Activated T-cell treated with anti-CD3 and anti-CD28 coated beads, Interleukin-2, amount 50 U/mL, for 4 hours (primary cell): ENCODE measurements at places on chromosomes 7 and 10.

DNA sequence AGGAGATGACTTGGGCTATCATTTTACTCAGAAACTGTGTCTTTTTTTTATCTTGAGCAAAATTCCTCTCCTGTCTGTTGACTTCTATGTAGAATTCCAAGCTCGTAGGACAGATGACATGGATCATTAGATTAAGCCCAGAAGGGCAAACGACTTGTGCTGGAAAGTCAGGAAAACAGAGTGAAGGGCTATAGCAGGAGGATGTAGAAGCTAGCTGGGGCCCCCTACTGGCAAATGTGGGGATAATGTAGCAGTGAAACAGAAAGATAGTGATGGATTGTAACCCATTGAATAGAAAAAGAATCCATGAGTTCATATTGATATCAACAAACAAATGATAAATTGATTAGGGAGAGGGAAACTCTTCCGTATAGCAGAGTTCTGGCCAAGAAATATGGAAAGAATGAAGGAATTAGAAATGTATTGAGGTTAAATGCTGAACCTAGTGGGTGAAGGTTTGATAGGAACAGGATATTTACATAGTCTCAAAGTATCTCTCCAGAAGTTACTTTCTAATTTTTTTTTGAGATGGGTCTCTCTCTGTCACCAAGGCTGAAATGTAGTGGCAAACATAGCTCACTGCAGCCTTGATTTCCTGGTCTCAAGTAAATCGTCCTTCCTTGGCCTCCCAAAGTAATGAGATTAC is 103.6 kb downstream of the LYZL1 start:
- peak; percentile 10 for DNase-seq

DNA sequence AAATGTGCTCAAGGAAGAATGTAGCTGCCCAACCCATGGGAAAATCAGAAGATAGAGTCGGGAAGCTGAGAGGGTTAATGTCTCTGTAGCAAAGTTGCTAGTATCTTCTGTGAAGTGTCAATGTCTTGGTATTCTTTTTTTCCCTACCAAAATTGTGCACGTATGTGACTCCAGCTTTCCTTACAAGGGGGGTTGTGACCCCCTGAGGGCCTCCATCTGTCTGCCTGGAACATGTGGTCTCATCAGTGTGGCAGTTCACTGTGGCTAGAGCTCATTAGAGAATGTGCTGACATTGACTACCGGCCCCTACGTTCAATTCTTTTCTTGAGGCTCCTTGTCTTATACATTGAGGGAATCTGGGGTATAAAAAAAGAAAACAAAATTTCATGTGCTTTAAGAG is 725.2 kb upstream of the CELF2 start:
- DNase-seq = no peak

DNA sequence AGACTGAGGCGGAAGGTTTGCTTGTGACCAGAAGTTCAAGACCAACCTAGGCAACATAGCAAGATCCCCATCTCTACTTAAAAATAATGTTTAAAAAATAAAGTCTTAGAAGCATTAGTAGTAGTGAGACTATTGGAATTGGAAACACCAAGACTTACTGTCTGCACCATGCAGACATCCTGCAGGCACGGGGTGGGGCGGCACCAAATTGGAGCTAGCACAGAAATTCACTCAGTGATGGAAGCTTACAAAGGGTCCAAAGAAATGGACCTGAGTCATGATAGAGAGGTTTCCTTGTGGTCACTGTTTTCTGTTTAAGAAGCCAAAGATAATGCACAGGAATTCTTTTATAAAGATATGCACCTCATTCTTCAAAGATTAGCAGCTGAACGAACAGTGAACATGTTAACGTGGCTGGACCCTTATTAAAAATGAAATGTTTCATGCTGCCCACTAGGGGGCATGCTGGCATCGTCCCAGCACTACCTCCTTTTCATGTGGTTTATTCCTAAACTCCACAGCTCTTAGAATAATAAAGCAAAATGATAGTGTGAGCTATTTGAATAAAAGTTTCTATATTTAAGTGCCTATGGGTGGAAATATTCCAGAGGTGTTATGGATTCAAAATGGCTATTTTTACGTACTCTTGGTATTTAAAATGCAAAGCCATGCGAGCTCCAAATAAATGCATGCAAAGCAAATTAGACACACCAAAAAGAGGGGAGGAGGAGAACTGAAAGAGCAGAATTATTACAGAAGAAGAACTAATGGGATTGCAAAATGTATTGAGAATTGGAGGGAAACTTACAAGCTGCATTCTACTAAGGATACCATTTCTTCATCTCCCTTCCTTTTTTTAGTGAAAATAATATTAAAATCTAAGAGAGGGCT is 28.6 kb downstream of the PDSS1 start:
- peak; percentile 36 for DNase-seq

DNA sequence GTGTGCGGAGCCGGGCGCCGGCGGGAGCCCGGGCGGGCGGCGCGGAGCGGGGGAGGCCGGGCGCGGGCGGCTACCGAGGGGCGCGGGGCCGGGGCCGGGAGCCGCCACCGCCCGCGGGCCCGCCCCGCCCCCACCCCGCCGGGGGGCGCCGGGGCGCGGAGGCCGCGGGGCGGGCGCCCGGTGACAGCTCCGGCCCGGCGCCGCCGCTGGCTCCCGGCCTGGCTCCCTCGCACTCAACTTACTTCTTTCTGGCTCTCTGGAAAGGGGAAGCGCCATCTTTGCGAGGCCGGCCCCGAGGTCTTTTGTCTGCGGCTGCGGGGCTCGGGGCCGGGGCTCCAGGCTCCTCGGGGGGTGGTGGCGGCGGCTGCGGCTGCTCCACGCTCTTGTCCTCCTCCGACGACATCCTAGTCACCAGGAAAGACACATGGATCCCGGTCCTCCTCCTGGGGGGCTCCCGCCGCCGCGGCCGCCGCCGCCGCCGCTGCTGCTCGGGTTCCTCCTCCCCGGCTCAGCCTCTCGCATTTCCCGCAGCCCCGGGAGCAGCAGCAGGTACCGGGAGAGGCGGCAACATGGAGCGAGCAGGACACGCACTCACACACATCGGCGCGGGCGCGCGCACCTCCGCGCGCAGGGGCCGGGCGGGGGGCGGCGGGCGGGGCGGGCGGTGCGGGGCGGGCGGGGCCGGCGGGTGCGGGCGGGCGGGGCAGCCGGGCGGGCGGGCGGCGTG is at the start of gene KMT2C:
Gene KMT2C (minus strand): TSS at position 620 of the 727 bp plus-strand sequence. CDS start 217 bp downstream, at position 403.
- peak; percentile 34 for DNase-seq

- DNase-seq = no peak
These were observed 5.6 kb upstream of the PAX2 start for GRCh38 chr10:100739517-100740368.

GRCh38 chr10:17624996-17625395 is 7.8 kb upstream of the HACD1 start:
- no peak for DNase-seq

DNA sequence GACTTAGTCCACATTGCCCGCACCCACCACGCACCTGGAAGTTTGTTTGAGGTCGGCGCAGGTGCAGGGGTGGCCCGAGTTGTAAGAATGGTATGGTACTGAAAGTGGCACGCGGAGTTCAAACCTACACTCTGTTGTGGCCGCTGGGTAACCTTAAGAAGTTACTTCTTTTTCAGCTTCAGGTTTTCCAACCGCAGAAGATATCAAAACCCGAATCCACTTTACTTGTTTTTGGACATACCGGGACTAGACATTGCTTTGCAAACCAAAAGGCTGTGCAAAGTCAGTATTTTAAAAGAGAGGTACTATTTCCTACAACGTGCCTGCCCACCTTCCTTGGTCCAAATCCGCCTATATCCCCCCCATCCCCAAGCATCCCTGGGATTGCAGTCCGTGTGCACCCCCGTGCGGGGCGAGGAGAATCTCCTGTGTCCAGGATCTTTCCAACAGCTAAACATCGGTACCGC is 1.0 kb downstream of the IGFBP3 start:
- no peak for DNase-seq
